Karpas-422 (cell line): ENCODE measurements at places on chromosomes 3 and 15.

DNA sequence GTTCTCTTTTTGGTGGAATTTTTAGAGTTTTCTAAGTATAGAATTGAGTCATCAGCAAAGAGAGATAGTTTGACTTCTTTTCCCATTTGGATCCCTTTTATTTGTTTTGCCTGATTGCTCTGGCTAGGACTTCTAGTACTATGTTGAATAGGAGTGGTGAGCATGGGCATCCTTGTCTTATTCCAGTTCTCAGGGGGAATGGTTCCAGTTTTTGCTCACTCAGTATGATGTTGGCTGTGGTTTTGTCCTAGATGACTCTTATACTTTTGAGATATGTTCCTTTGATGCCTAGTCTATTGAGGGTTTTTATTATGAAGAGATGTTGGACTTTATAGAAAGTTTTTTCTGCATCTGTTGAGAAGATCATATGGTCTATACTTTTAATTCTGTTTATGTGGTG, 72.5 kb downstream of the TNFAIP8L3 start:
- no peak for DNase-seq

DNA sequence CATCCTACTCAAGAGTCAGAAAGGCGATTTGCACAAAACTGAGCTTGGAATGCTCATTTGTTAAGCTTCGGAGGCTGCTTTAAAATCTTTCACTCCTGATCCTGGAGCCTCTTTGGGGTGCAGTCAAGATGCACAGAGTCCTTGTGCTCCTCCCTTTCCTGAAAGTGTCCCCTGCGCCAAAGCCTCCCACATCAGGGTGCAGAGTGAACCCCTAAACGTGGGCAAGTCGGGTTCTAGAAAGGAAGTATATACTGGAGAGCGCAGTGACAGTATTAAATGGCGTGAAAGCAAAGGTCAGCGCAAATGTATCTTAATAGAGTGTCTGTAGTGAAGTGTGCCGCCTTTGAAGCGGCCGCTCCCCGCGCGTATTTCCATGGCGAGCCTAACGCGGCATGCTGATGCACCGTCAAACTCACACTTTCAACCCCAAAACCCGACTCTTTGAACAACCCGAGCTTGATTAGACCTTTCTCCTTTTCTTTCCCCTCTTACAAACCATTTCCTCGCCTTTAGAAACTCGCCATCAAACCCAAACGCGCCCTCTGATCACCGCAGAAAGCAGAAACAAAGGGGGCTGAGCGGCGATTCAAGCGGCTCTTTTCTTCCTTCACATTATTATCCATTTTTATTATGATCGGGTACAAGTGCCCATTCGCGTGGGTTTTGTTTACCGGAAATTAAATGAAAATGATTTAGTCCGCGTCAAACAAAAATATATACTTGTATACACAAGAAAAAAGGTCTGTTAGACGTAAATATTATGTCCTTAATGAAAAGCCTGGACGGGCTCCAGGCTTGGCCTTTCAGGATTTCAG, 18.3 kb downstream of the ZIC4 start:
- DNase-seq = no peak

GRCh38 chr15:43237842-43238470, 17.1 kb upstream of the EPB42 start:
- no peak for DNase-seq

DNA sequence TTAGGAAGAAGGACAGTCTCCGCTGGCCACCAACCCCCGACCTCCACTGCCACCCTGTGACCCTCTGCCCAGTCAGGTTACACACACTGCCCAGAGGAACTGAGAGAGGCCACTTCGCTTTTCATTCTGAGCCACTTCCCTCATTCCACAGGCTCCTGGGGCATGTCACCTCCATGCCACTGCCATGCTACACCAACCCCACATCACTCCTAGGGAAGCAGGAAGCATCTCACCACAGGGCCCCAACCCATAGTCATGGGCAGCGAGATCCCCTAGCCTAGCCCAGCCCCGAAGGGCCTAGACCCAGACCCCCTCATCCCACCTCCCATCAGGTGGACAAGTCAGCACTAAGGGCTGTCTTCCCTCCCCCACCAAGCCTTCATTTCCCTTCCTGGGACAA, 1.4 kb downstream of the PLCB2 start:
- DNase-seq = no peak

- DNase-seq = no peak
Observed at GRCh38 chr3:195729476-195730251, 8.9 kb downstream of the MUC20 start.

DNA sequence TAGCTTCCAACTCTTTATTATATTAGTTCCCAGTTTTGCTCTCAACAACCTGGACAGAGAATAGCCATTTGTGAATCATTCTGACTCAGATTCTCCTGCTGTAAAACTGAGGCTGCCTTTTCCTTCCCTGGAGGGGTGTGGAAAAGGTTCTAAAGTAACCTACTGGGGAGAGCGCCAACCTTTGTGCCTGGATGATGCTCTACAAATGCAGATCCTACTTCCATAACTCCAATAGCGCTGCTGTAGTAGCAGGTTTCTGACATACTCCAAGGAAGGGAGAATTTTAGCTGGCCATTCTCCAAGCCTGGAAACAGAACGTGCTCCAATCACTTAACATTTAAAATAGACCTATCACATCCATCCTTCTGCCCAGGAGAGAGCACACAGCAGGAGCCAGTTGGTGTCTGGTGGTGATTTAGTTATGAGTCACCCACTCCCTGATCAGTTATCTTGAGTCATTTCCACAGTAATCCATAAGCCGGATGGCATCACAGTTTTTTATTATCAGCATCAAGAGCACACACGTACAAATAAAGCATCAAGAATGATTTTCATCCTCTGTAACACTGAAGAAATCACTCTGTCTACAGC, 38.3 kb downstream of the MYH15 start:
- DNase-seq = no peak
